ENCODE measurements at places on chromosomes 6 and 20.

DNA sequence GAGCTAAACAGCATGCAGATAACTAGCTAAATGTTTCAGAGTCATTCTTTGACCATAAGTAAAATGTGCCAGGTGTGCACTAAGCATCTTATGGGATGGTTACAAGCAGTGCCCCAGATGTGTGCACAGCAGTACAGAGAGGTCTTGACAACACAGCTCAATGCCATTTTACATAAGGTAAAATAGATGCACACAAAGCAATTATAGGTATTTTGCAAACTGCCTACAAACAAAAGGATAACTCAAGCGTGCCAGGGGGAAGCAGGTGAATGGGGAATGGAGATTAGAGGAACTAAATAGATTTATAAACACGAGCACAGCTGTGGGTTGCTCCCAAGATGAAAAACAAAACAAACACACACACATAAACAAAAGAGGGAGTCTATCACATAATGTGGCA is 64.8 kb downstream of the SLC2A10 start:
- DNase-seq: no peak

- DNase-seq: no peak
Measured at GRCh38 chr6:8983202-8983688, 547.9 kb upstream of the SLC35B3 start.

GRCh38 chr20:53157443-53158408 is 185.6 kb downstream of the TSHZ2 start:
- DNase-seq: no peak

GRCh38 chr20:61807471-61808160 is 258.1 kb downstream of the TAF4 start:
- DNase-seq: no peak

GRCh38 chr6:92634561-92634960 is 784.8 kb downstream of the EPHA7 start:
- DNase-seq: no peak

DNA sequence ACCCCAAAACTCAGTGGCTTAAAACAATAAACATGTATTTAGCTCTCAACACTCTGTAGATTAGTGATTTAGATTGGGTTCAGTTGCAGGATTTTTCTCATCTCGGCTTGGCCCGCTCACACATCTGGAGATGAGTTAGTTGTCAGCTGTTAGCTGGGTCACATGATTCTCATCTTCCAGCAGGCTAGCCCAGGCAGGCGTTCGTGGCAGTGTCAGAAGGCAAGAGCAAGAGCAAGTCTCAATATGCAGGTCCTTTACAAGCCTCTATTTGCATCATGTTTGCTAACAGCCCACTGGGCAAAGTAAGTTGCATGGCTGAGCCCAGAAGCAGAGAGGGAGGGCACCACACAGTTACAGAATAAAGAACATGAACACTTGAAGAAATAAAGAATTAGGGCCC is 83.6 kb upstream of the MYLIP start:
- no peak for DNase-seq

DNA sequence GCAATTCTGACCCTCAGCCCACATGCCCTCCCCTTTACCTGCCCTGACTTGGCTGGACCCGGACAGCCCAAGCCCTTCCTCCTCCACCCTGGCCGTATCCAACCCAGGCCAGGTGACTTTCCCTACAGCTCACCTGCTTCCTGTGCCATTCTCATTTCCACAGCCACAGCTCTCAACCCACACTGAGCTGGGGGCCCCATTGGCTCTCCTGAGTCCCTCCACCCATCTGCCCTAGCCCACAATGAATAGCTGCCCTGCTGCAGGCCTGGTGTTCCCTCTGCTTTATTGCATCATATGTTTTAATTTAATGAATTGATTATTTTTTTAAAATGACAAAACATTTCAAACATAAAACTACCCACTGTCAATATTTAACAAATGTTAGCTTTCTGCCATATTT is 118.5 kb upstream of the BACH2 start:
- no peak for DNase-seq

DNA sequence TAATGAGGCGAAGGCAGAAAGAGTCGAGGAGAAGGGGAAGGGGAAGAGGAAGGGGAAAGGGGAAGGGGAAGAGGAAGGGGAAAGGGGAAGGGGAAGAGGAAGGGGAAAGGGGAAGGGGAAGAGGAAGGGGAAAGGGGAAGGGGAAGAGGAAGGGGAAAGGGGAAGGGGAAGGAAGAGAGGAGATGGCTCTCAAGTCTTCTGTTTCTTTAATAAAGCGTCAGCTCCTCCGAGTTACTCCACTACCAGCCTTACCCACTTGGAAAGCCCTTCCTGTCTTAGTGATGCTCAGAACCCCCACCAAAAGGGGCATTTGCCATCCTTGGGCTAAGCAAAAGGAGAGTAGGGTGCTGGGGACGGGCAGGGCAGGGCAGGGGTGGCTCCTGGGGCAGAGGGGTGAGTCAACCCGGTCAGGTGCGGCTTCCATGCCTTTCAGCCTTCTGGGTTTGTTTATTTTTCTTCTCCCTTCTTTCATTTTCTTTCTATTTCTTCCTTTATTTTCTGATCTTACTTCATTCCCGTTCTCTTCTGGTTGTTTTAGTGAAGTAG is 476 bp upstream of the CLIC5 start:
- no peak for DNase-seq

DNA sequence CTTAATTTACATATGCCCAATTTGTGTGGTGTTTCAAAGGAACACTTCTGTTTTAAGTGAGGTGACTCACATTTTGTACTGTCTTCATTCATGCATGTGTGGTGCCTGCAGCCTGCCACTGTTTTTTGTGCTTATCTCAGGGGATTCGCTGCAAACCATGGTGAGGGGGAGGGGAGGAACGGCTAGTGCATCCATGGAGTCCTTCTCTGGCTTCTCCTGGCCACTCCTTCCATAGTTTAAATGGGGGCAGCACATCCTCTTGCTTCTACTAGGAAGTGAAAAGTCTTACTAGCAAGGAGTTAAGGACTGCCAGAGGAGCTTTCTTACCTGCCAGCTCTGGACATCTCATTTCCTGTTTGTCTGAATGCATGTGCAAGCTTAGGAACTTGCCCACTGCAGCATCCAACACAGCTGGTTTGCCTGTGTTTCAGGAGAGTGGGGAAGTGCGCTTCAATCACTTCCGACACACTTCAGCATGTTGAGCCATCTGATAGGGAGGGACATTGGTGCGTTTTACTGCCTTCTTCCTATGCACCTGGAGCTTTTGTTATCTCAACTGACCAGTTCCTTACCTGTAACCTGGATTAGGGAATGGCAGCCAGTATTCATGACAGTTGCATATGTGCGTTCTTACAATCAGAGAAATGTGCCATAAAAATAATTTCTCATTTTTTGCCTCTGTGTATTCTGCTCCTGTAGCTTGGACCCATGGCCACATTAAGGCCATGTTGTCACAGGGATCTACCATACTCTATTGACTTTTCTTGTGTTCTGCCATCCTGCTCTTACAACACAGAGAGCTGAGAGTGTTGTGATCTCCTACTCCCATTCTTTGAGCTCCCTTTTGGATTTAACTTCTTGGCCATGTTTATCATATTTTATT is 211.3 kb downstream of the ARID1B start:
- DNase-seq: no peak

- no peak for DNase-seq
Measured at GRCh38 chr6:124622351-124622750, 339.9 kb upstream of the RNF217 start.

GRCh38 chr6:107304421-107305025 is 154.8 kb downstream of the PDSS2 start:
- DNase-seq: no peak

DNA sequence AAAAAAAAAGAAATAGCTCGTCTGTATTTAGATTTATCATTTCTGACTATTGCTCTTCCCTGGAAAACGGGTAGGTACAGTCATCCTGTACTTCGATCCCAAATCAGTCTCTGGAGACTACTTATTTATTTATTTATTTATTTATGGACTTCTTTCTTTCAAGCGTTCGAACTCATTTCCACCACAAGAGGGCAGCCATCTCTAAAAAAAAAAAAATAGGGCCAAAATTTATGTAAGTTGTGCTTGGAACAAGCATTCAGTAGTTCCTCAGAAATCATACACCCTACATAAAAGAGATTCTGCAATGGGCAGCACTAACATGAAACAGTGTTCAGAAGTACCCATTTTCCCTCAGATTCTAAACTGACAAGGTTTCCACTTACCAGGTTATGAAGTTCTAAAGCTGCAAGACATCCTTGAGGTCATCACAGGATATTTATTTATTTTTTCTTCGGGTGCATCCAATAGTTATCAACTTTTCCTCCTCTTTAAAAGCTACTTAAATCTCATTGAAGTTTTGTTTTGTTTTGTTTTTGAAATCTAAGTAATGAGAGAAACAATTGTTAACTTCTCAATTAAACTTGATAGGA is 1.9 kb upstream of the BMP2 start:
- no peak for DNase-seq

- DNase-seq: no peak
Measured at GRCh38 chr6:158485431-158485830, 74.5 kb upstream of the TMEM181 start.

GRCh38 chr6:148247386-148248063 is 95.1 kb upstream of the SASH1 start:
- no peak for DNase-seq

GRCh38 chr20:15496501-15497039 is 1076.7 kb downstream of the KIF16B start:
- no peak for DNase-seq

DNA sequence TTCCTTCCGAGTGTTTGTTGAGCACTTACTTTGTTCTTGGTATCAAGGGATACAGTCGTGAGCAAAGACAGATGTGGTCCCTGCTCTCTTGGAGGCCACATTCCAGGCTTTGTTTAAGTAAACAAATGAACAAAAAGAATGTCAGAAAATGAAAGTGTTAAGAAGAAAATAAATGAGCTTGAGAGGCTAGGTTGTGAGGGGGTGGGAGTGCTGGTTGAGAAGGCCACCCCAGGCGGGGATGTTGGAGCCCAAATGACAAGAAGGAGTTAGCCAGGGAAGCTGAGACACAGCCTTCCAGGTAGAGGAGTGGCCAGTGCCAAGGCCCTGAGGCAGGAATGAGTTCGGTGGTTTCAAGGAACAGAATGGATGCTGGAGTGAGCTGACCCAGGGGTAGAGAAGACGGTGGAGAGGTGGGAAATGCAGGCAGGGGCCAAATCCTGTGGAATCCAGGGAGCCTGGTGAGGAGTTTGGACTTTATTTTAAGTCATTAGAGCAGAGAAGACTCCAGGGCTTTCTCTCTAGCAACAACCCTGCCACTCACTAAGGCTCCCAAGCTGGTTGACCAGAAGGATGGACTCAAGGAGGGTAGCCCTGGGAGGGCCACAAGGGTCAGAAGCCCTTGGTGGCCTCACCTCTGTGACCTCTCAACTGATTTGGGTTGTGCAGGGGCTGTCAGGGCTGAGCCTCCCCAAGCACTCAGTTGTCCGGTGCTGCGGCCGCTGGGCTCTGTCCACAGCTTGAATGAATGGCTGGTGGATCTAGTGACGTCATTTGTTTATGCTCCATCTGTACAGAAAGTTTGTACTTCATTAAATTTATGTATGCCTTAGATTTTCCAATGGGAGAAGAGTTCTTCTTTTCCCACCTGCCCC is 66.0 kb upstream of the STX16 start:
- DNase-seq: no peak

DNA sequence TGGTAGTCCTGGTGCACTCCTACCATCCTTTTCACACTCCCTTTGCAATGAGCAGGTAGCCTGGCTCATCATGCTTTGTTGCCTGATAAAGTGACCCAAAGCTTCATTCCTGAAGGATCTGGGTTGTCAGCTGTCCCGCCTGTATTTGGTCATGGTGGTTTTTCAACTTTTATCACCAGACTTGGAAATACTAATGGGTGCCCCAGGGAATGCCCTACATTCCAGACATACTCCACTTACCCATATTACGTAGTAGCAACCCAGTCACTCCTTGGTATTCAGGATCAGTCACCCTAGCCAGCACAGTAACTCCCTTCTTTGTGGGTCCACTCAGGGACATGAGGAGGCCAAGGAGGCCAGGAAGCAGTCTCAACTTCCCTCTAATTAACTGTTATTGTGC is 199.2 kb downstream of the MAFB start:
- no peak for DNase-seq

- DNase-seq: no peak
Measured at GRCh38 chr6:71446057-71446456, 157.4 kb downstream of the OGFRL1 start.

DNA sequence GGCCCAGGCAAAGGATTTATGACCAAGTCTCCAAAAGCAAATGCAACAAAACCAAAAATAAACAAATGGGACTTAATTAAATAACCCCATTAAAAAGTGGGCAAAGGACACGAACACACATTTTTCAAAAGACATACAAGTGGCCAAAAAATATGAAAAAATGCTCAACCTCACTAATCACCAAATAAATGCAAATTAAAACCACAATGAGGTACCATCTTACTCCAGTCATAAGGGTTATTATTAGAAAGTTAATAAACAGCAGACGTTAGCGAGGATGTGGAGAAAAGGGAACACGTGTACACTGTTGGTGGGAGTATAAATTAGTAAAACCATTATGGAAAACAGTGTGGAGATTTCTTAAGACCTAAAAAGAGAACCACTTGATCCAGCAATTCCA is 71.1 kb downstream of the CEP162 start:
- DNase-seq: no peak

GRCh38 chr6:56525974-56526789 is 116.5 kb downstream of the DST start:
- DNase-seq: no peak

DNA sequence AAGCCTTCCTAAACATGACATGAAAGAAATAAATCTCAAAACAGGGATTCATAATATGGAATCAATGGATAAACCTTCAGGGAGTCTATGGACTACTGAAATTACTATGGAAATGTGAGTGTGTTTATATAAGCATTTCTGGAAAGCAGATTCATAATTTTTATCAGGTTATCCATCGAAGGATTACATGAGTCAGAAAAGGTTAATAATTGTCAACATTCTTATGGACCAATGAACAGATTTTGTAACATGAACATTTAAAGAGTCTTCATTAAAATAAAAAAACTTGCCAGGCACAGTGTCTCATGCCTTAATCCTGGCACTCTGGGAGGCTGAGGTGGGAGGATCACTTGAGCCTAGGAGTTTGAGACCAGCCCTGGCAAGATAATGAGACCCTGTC is 84.8 kb downstream of the AHI1 start:
- no peak for DNase-seq

- DNase-seq: no peak
Measured at GRCh38 chr20:17698384-17698783, 1.4 kb upstream of the BANF2 start.

- DNase-seq: no peak
Measured at GRCh38 chr6:1895721-1896120, 286.0 kb downstream of the FOXC1 start.
